Central memory CD8-positive, alpha-beta T cell (primary cell): ENCODE measurements at places on chromosomes 4 and X.
A peak's percentile ranks its signal among the peaks of the same experiment; 100 is the strongest.

- no peaks in the 10 kb centered on the region for H3K4me1 ChIP-seq
- no peak overlapping the region for H3K27ac ChIP-seq
- H3K4me3 ChIP-seq: no peak overlapping the region
- DNase-seq: no peak
These were observed 64.7 kb upstream of the UXT start for GRCh38 chrX:47723689-47724088.

DNA sequence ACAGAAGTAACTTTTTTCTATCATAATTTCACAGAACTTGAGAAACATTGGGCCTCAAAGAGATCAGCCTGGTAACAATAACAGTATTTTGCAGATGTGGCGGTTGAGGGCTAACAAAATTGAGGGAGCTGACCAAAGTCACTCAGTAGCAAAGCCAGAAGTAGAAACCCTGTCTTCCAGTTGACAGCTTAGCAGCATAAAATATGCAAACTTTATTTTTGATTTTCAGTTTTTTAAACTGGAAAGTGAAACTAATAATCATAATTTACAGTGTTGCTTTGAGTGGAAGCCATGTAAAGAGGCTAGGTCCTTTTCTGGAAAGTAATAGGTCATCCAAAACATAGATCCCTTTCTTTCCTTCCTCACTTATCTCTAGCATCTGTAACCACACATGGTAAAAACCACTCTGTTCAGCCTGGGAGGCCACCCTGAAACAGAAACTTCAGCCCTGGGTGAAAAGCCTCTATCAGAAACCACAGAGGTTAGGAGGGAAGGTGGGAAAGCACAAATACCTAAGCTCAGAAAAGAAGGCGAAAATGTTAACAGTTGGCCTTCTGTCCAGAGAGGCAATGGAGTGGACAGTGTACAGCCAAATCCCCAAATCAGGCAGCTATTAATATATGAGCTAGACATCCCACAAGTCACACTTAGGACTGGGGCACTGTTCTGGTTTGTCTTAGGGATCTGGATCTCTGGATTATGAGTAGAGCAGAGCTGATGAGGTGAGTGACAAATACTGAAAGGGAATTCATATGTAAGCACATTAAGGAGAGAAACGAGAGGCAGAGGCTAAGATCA, 61.1 kb upstream of the ARSJ start:
- no peak overlapping the region for H3K4me3 ChIP-seq
- no peaks in the 10 kb centered on the region for H3K4me1 ChIP-seq
- no peak for DNase-seq
- H3K36me3 ChIP-seq: no peaks in the 10 kb centered on the region

DNA sequence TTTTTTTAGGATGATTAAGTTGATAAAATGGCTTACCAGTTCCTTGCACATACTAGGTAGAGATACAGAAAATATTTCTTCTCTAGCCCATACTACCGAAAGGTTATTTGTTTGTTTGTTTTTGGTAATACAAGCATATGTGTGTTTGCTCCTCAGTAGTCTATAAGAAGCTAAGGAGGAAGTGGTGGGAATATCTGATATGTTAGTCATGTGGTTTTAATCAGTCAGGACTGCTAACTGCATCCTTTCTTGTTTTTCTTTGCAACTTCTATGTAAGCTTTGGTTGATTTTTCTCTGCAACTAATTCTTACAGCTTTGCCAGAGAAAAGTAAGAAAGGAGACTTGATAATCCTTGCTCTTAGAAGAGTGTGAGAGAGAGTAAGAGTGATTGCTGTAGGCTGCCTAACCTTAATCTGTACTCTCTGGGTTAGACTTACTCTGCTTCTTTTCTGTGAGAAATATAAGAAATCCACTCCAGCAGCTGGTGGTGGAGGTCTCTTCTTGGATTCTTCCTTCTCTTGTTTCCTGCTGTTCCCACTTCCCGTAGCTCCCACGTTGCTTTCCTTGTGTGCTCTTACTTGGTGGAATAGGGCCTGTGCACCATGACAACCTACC, 28.3 kb downstream of the SEPTIN11 start:
- no peaks in the 10 kb centered on the region for H3K27me3 ChIP-seq
- peaks cover 4% of the 10 kb centered on the region for H3K36me3 ChIP-seq
- no peak for DNase-seq
- H3K27ac ChIP-seq: no peak overlapping the region
- H3K4me3 ChIP-seq: no peak overlapping the region

DNA sequence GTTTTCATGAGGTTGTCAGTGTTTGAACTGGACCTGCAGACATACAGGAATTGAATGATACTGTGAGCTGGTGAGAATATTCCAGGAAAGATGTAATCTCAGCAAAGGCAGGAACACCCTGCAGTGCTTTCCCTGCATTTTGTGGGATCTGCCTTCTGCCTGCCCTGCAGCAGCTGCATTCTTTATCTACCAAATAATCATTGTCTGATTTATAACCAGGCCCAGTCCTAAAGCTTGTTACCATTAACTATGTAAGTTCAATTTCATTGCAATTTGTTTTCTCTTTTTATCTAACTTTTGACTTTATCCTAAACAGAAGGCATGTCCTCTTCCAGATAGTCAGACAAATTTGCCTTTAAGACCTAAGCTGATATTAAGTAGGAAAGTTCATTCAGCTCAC, 99.8 kb upstream of the NOCT start:
- no peak overlapping the region for H3K4me3 ChIP-seq
- peaks cover 21% of the 10 kb centered on the region for H3K27me3 ChIP-seq
- H3K4me1 ChIP-seq: peaks cover 6% of the 10 kb centered on the region
- peaks cover 1% of the 10 kb centered on the region for H3K36me3 ChIP-seq
- H3K27ac ChIP-seq: no peak overlapping the region
- DNase-seq: no peak

GRCh38 chr4:102593147-102593546, 92.0 kb downstream of the NFKB1 start:
- peak overlapping the region; percentile 75 for H3K27ac ChIP-seq
- H3K27me3 ChIP-seq: no peaks in the 10 kb centered on the region
- no peak overlapping the region for H3K4me3 ChIP-seq
- peaks cover 48% of the 10 kb centered on the region for H3K36me3 ChIP-seq

- no peaks in the 10 kb centered on the region for H3K27me3 ChIP-seq
- peaks cover 4% of the 10 kb centered on the region for H3K36me3 ChIP-seq
- no peaks in the 10 kb centered on the region for H3K4me1 ChIP-seq
- H3K27ac ChIP-seq: no peak overlapping the region
- no peak for DNase-seq
- H3K4me3 ChIP-seq: no peak overlapping the region
These were observed 53.0 kb downstream of the TMEM154 start for GRCh38 chr4:152626790-152627189.

DNA sequence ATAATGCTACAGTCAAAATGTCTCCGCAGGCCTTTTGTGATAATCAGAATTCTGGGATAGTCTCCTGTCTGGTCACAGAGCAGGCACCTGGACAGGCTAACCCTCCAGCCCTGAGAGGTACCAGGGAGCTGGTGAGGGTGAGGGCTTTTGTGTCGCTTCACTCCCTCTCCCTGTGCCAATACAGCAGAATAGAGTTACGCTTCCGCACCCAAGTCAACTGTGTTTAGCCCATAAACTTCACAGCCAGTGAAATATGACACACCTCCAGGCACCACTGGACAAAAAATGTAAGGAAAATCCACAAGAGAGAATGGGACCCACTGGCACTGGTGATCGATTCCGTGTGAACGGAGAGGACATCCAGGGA, 1.3 kb downstream of the GAK start:
- H3K4me3 ChIP-seq: peak overlapping the region; percentile 93
- no peak for DNase-seq
- peaks cover 25% of the 10 kb centered on the region for H3K36me3 ChIP-seq
- no peaks in the 10 kb centered on the region for H3K27me3 ChIP-seq

GRCh38 chr4:154779362-154779947, 1.6 kb upstream of the RBM46 start:
- H3K27me3 ChIP-seq: peaks cover 9% of the 10 kb centered on the region
- no peak for DNase-seq
- no peaks in the 10 kb centered on the region for H3K36me3 ChIP-seq
- H3K27ac ChIP-seq: no peak overlapping the region
- H3K4me1 ChIP-seq: no peaks in the 10 kb centered on the region

- no peaks in the 10 kb centered on the region for H3K36me3 ChIP-seq
- no peaks in the 10 kb centered on the region for H3K27me3 ChIP-seq
- no peak for DNase-seq
- no peak overlapping the region for H3K4me3 ChIP-seq
- H3K27ac ChIP-seq: no peak overlapping the region
These were observed 20.9 kb upstream of the IQCM start for GRCh38 chr4:149836546-149836945.

GRCh38 chrX:28854637-28855036, 267.4 kb downstream of the IL1RAPL1 start:
- H3K36me3 ChIP-seq: no peaks in the 10 kb centered on the region
- H3K4me3 ChIP-seq: no peak overlapping the region
- no peaks in the 10 kb centered on the region for H3K27me3 ChIP-seq
- H3K27ac ChIP-seq: no peak overlapping the region
- H3K4me1 ChIP-seq: no peaks in the 10 kb centered on the region
- no peak for DNase-seq

DNA sequence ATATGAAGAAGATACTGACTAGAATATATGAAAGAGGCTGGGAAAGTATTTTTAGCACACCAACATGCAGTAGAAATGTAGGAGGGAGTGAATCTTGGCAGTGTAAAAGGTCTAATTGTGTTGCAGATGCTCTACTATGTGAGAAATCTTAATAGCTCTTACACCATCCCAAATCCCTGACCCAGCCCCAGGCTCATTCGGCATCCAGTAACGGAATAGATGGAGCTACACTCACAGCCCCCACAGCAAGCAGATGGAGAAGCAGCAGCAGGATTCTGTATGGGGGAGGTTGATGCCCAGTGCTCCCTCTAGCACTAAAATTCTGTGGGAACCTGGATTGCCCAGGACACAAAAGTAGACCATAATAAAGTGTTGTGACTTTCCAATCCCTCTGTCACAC, 153.2 kb upstream of the PRDX4 start:
- H3K27me3 ChIP-seq: peaks cover 8% of the 10 kb centered on the region
- peaks cover 1% of the 10 kb centered on the region for H3K36me3 ChIP-seq
- H3K4me1 ChIP-seq: no peaks in the 10 kb centered on the region
- DNase-seq: no peak
- H3K27ac ChIP-seq: no peak overlapping the region

DNA sequence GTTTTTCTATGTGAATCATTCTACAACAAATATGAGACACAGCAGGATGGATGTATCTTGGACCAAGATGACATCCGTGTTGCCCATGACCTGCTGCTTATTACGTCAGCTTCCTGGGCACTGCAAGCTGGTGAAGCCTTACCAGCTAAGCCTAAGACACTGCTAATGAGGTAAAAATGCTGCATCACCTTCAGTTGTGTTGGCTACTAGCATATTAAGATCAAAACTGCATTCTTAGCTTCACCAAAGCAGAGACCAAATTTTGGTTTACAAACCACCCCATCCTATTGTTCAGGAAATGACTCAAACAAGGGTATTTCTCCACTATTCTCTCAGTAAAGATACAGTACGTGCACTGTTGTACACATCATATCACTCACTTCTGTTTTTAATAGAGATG, 50.3 kb downstream of the MAML3 start:
- no peaks in the 10 kb centered on the region for H3K36me3 ChIP-seq
- H3K4me1 ChIP-seq: peaks cover 6% of the 10 kb centered on the region
- no peak for DNase-seq
- H3K27ac ChIP-seq: no peak overlapping the region
- H3K4me3 ChIP-seq: no peak overlapping the region
- peaks cover 21% of the 10 kb centered on the region for H3K27me3 ChIP-seq

GRCh38 chrX:31706466-31706865, 634.6 kb upstream of the FTHL17 start:
- H3K27me3 ChIP-seq: no peaks in the 10 kb centered on the region
- DNase-seq: no peak
- no peaks in the 10 kb centered on the region for H3K4me1 ChIP-seq
- no peaks in the 10 kb centered on the region for H3K36me3 ChIP-seq
- no peak overlapping the region for H3K27ac ChIP-seq

- no peaks in the 10 kb centered on the region for H3K36me3 ChIP-seq
- no peak for DNase-seq
- no peaks in the 10 kb centered on the region for H3K4me1 ChIP-seq
- H3K4me3 ChIP-seq: no peak overlapping the region
- H3K27me3 ChIP-seq: peaks cover 30% of the 10 kb centered on the region
- H3K27ac ChIP-seq: no peak overlapping the region
These were observed 28.6 kb upstream of the KIAA1210 start for GRCh38 chrX:119156241-119156640.

DNA sequence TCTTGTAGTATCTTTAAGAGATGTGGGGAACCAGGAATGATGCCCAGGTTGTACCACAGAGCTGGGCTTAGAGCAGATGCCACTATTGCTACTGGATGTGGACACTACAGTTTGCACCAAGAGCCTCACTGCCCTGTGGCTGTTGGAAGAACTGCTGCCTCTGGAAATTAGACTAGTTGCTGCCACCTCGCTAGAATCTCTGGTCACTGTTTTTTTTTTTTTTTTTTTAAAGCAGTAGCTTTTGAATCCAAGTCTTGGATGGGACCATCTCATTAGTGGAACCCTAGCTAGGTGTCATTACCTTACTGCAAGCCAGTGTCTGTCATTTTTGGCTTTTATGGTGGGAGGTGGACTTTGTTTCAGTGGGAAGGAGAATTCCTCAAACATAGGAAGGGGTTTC, 105.5 kb downstream of the ARHGAP10 start:
- H3K4me1 ChIP-seq: peaks cover 22% of the 10 kb centered on the region
- no peak overlapping the region for H3K4me3 ChIP-seq
- peaks cover 2% of the 10 kb centered on the region for H3K36me3 ChIP-seq
- no peak for DNase-seq

DNA sequence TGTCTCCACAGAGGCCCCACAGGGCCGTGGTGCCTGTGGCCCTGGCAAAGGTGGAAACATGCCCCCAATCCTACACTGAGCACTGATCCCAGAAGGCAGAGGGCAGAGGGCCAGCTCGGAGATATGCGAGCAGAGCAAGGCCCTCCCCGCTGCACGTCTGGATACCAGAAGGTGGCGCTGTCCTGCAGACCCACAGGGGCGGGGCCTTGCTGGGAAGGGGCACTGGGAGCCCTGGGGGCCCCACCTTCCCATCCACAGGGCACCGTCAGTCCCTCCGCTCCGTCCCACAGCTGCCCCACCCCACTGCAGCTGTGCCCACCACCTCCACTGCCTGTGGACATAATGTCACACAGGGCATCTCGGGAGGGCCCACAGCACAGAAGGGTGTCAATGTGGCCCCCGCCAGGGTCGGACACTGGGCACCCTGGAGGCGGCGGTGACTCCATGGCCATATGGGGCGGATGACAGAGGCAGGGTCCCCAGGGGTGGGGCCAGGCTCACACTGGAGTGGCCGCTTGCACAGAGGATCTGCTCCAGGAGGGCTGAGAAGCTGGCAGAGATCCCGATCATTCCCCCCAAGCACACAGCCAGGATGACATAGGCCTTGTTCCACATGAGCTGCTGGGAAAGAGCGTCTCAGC, 4.8 kb downstream of the SLC49A3 start:
- H3K36me3 ChIP-seq: peaks cover 4% of the 10 kb centered on the region
- no peaks in the 10 kb centered on the region for H3K4me1 ChIP-seq
- peaks cover 10% of the 10 kb centered on the region for H3K27me3 ChIP-seq
- H3K27ac ChIP-seq: no peak overlapping the region

GRCh38 chr4:38390969-38391545, 272.9 kb upstream of the KLF3 start:
- no peaks in the 10 kb centered on the region for H3K36me3 ChIP-seq
- no peak for DNase-seq
- H3K27me3 ChIP-seq: no peaks in the 10 kb centered on the region
- H3K27ac ChIP-seq: no peak overlapping the region

- H3K36me3 ChIP-seq: no peaks in the 10 kb centered on the region
- DNase-seq: no peak
These were observed 263.5 kb downstream of the AFF2 start for GRCh38 chrX:148763896-148764295.

GRCh38 chr4:185227131-185227551, 17.7 kb downstream of the SNX25 start:
- no peak overlapping the region for H3K4me3 ChIP-seq
- H3K27me3 ChIP-seq: no peaks in the 10 kb centered on the region
